ENCODE measurements at places on chromosomes 1 and 21. TPM values are rescaled to one million over a fixed set of nuclear protein-coding genes. Genes with fewer than 3 reads are reported as not detected.

The E2F2 gene
- 0.16 TPM for total RNA-seq

The CRYBG2 gene
- 0.28 TPM for total RNA-seq

The ESRRG gene
- total RNA-seq: 9.6 TPM

The SH2D1B gene
- total RNA-seq: 0.06 TPM

Data from pancreas (tissue), 10 donors.